Stimulated activated CD8-positive, alpha-beta memory T cell treated with anti-CD3 and anti-CD28 coated beads, Interleukin-4, amount 100 ng/mL, for 1 hour (primary cell): ENCODE measurements at places on chromosomes 5 and 9.

DNA sequence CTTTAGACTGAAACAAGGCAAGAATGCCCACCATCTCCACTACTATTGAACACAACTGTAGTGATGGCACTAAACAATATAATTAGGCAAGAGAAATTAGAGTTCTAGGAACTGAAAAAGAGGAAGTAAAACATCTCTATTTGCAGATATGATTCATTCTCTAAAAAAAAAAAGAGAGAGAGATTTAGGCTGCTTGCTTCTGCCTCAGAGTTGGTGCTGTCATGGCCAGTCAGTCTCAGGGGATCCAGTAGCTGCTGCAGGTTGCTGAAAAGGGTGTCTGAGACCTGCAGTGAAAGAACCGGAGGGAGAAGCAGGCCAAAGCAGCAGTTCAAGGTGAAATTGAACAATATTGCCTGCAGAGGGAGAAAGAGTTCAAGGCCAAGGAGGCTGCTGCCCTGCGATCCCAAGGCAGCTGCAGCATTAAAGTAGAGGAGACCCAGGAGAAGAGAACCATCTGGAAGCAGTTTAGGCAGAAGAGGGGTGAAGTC is 72.5 kb downstream of the AP3B1 start:
- no peak for DNase-seq

GRCh38 chr9:88011005-88011766 is 36.9 kb upstream of the CDK20 start:
- DNase-seq: no peak

- DNase-seq: no peak
Observed at GRCh38 chr9:33014665-33015014, 10.4 kb upstream of the DNAJA1 start.

DNA sequence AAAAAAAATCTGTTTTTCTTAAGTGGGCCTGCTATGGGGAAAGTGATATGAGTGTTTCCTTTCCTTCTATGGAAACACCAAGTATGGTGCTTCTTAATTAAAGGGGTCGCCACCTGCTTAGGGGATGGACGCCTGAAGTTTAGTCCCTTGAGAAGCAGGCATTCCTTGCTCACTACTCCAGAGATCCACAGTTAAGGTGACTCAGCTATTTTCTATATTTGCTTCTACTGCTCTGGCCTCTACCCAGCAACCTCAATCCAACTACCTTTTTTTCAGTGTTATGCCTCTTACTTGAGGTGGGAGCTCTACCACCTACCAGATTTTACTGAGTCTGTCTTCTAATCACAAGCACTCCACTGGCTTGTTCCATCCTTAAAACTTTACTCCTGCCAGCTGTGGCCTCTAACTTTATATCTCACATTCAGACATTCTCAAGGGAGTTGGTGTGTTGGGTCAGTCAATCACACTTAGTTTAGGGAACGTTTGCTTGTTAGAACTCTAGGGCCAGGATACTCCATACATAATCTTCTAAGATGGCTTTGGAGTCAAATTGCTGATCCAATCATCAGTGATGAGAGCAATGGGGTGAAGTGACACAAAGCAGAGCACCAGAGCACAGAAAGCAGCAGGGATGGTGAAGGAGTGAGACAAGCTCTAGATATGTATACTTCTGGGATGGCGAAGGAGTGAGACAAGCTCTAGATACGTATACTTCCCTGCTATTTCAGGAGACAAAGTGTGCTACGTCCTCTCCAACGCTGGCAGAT is 708.1 kb downstream of the EFNA5 start:
- no peak for DNase-seq

DNA sequence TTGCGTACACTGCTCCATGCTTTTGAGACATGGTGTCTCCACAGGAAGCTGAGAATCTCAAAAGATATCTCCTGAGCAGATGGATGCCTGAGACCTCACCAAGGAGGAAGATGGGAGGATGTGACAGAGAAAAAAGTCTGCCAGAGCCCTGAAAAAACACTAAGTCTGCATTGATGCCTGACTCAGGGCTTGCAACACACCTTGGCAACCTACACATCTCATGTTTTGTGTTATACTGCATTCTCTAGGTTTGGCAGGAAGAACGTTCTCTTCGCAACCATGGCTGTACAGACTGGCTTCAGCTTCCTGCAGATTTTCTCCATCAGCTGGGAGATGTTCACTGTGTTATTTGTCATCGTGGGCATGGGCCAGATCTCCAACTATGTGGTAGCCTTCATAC is 19.2 kb downstream of the SLC22A4 start:
- DNase-seq: no peak

- DNase-seq: no peak
Observed at GRCh38 chr5:116359592-116359991, 215.0 kb downstream of the SEMA6A start.

DNA sequence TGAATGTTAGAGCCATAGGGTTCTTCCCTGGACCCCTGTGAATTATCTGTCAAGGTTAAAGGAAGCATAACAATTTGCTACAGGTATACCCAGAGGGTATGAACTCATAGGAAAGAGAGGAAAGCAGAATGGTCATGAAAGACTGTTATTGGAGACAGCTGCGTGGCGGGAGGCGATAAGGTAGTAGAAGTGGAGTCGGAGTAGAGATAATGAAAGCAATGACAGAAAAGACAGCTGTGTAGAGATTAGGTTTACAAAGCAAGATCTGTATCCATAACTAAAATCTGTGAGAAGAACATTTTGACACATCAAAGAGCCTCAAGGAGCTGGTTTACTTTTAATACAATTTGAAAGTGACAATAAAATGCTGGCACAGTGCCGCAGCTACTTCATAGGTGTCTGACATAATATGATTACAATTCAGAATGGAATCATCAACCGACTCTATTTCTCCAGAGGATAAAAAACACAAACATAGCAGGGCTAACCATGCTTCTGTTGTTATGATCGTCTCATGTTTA is 603.9 kb downstream of the CDH12 start:
- DNase-seq: no peak

GRCh38 chr5:56269216-56269927 is 36.2 kb upstream of the ANKRD55 start:
- no peak for DNase-seq

DNA sequence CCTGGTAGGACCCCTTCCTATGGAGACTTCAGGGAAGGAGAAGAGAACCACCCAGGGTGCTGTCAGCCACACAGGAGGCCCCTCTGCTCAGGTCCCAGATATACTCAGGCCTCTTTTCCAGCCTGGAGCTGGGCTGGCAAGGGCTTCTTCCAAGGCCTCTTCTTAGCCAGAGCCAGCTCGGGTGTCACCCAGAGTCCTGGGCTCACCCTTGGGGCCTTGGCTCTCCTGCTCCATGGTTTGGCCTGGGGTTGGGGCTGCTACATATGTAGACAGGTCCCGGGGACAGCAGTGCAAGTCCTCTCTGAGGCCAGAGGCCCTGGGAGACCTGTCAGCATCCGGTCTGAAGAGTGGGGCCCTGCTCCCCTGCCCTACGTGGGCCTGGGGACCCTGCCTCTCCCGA is 22.8 kb downstream of the PAEP start:
- DNase-seq: no peak

GRCh38 chr5:156963125-156963524 is at the start of gene TIMD4:
TIMD4 (minus strand) TSS chr5:156963226; CDS start chr5:156963198, 28 bp downstream.
- no peak for DNase-seq

GRCh38 chr9:3578786-3579185 is 53.0 kb upstream of the RFX3 start:
- no peak for DNase-seq

DNA sequence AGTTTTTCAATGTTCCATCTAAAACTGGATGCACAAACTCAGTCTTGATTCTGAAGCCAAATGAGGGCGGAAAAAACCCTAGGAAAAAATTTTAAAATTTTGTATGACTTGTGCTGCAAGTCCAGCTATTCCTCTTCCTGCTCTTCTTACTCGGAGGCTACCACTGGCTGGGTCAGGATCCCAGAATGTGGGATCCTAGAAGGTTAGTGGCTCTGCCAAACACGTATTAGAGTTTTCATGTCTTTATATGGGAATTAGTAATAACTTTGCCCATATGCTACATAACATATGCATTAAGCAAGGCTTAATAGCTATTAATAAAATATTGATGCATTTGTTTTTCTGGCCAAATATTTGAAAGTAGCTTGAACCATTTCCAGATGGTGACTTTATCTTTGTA is 458.3 kb downstream of the AGTPBP1 start:
- DNase-seq: no peak

DNA sequence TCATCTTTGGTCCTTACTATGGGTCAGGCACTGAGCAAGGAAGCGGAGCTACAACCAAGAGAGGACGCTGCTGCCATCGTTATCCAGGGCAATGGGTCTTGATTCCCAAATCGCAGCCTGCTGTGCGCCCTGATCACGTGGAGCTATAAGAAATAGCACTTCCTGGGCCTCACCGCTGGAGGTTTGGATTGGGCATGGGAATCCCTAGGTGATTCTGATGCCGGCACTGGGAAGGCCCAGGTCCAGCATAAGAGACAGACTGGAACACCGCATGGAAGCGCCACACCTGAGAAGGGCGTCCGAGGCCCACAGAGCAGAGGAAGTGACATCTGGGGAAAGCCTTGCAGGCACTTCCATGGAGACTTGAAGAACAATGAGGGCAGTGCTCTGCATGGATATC is 3.0 kb downstream of the IL17B start:
- DNase-seq: no peak
